ENCODE measurements at places on chromosomes 2 and 18. TPM values are rescaled to one million over a fixed set of nuclear protein-coding genes. Genes with fewer than 3 reads are reported as not detected.

DNA sequence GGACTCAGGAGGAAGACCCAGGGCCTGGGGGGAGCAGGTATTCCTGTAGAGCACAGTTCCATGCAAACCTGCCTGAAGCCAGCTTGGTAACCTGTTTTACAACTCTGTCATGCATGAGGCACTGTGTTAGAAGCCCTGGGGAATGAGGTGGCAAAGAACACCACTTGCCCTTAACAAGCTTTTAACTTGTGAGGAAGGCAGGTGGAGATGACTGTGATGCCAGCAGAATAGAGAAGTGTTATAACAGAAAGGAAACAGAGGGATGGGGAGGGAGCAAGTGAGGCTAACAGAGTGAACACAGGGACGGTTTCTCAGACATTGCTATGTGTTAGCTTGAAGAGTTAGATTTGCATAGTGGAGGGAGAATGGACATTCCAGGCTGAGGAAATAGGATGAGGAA, 11.5 kb upstream of the IL1A start:
- no peak overlapping the region for H3K27ac ChIP-seq
- no peak for DNase-seq
- H3K4me3 ChIP-seq = no peak overlapping the region
- peaks cover 8% of the 10 kb centered on the region for H3K4me1 ChIP-seq
- H3K27me3 ChIP-seq = no peaks in the 10 kb centered on the region

DNA sequence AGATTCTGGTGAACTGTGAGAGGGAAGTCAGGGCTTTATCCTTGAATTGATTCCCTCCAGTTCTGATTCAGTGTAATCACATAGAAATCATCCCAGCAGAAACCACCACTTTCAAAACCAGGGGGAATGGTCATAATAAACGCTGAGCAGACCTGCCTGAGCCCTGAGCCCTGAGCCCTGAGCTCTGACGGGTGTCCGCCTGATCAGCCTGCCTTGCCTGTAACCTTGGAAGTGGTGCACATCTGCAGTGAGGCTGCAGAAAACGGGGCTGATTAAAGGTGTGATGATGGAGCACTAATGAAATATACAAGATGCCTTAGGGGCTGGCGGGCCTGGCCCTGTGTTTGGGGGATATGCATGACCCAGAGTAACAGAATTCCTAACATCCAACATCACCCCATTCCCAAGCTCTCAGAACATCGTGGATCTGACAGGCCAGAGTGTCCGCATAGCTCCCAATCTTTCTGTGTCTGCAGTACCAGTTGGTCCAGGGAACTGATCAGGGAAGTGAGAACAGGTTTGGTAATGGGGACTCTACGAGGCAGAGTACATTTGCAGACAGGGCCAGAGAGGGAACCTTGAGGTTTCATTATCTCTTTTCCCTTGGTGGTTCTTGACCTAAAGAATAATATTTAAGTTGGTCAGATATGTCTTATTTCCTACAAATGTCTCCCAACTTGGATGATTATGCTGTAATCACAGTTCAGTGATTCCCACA, 37.8 kb downstream of the KCTD18 start:
- H3K4me3 ChIP-seq = no peak overlapping the region
- H3K36me3 ChIP-seq = peaks cover 10% of the 10 kb centered on the region
- no peak overlapping the region for H3K27ac ChIP-seq
- no peaks in the 10 kb centered on the region for H3K27me3 ChIP-seq

DNA sequence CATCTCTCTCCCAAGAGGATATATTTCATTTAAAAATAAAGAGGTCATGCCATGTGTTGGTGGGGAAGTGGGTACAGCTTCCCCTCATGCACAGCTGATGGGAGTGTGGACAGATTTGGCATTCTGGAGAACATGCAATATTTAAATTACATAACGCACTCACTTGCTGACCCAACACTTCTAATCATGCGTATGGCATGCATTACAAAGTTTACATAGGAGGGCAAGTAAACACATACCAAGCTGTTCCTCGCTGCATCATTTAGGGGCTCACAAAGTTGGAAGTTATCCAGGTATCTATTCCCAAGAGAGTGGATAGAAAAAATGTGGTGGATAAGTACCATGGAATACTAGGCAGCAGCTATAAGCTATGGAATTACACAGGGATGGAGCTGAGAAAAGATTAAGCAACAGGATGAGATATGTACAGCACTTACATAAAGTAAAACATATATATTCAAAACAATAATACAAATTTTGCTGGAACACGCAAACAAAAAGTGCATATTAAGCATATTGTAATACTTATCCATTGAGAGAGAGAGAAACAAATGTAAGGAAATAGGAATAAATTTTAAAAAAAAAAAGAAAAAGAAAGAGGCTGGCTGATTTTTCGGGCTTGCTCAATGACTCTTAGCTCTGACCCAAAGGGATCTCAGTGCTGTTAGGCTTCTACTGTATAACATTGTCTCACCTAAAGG, 11.0 kb downstream of the CYP1B1 start:
- no peaks in the 10 kb centered on the region for H3K27me3 ChIP-seq
- H3K4me1 ChIP-seq = no peaks in the 10 kb centered on the region
- no peak overlapping the region for H3K27ac ChIP-seq
- no peaks in the 10 kb centered on the region for H3K36me3 ChIP-seq
- H3K4me3 ChIP-seq = no peak overlapping the region

DNA sequence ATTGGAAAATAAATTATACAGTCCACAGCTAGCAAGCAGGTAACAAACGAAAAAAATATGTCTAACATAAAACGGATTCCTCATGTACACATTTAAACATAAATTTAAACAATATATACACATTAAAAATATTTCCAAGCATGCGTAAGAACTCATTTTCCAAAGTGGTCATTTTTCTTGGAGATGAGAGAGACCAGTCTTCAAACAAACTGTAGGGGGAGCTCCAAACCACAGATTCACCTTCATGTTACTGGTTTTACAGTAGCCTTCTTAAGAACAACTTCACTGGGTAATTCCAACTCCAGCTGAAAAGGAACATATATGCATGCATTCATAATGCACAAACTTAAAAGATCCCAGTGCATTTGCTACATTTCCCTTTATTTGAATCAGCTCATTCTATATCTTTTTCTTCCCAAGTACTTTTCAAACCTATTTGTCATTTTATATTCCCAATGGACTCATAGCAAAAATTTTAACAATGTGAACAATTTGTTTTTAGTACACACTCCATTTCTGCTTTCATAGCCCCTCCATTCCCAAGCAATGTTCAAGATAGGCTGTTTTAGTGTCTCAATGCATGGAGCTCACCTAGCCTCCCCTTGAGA, 4.7 kb upstream of the STAMBP start:
- no peaks in the 10 kb centered on the region for H3K36me3 ChIP-seq
- H3K27me3 ChIP-seq = peaks cover 3% of the 10 kb centered on the region
- H3K4me1 ChIP-seq = peaks cover 14% of the 10 kb centered on the region
- DNase-seq = peak; percentile 16

NDUFB3 gene
- 2.2 TPM for total RNA-seq

- no peak for DNase-seq
- peak overlapping the region; percentile 41 for H3K4me3 ChIP-seq
- H3K4me1 ChIP-seq = peaks cover 14% of the 10 kb centered on the region
- no peak overlapping the region for H3K27ac ChIP-seq
These were observed 1.6 kb downstream of the LONRF2 start for GRCh38 chr2:100320547-100321178.

VAPA gene
- total RNA-seq = 277 TPM

FHOD3 gene
- 3.5 TPM for total RNA-seq

DSC2 gene
- total RNA-seq = 62.1 TPM

DNA sequence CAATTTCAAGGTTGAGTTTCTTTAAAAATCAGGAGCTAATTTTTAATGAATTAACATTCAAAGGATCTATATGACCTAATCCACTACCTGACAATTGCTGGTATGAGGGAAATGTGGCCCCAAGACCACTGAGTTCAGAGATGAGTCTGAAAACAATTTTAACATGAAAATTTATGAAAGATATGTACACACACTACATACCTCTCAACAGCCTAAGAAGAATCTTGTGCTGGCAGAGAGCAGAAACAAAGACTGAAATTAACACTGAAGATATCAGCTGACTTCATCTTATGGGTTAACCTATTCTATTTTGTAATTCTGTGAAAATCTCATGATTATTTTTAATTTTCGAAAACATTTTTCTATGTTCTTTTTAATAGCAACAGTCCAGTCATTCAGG, 1.7 kb downstream of the FAP start:
- no peaks in the 10 kb centered on the region for H3K36me3 ChIP-seq
- no peak overlapping the region for H3K4me3 ChIP-seq
- H3K27me3 ChIP-seq = no peaks in the 10 kb centered on the region
- DNase-seq = no peak
- no peaks in the 10 kb centered on the region for H3K4me1 ChIP-seq

UGT1A9 gene
- total RNA-seq = 18.7 TPM
